ENCODE measurements at places on chromosomes 12 and 14. TPM values are rescaled to one million over a fixed set of nuclear protein-coding genes. Genes with fewer than 3 reads are reported as not detected.

DNA sequence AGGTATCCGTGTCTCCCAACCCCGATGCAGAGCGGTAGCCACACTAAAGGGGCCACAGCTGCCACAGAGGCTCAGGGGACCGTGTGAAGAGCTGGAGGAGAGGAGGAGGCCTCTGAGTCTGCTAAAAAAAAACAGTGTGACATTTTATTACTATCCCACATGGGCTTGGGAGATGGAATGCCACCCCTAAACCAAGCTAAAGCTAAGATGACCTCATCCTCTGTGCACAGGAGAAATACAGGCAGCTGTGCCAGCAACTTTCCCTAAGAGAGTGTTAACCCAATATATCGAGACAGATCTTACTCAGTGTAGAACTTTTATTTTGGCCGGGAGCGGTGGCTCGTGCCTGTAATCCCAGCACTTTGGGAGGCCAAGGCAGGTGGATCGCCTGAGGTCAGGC lies 18.0 kb downstream of the BCL2L14 start:
- H3K27ac ChIP-seq: no peak overlapping the region
- H3K4me3 ChIP-seq: no peak overlapping the region
- no peaks in the 10 kb centered on the region for H3K27me3 ChIP-seq
- no peaks in the 10 kb centered on the region for H3K36me3 ChIP-seq
- no peaks in the 10 kb centered on the region for H3K4me1 ChIP-seq
- no peak for DNase-seq

Gene LTBP2
- 0.42 TPM for total RNA-seq

GRCh38 chr14:27553790-27554189 lies 956.0 kb upstream of the NOVA1 start:
- no peak overlapping the region for H3K4me3 ChIP-seq
- no peaks in the 10 kb centered on the region for H3K4me1 ChIP-seq
- no peak for DNase-seq
- H3K27ac ChIP-seq: no peak overlapping the region
- H3K27me3 ChIP-seq: no peaks in the 10 kb centered on the region
- no peaks in the 10 kb centered on the region for H3K36me3 ChIP-seq

DNA sequence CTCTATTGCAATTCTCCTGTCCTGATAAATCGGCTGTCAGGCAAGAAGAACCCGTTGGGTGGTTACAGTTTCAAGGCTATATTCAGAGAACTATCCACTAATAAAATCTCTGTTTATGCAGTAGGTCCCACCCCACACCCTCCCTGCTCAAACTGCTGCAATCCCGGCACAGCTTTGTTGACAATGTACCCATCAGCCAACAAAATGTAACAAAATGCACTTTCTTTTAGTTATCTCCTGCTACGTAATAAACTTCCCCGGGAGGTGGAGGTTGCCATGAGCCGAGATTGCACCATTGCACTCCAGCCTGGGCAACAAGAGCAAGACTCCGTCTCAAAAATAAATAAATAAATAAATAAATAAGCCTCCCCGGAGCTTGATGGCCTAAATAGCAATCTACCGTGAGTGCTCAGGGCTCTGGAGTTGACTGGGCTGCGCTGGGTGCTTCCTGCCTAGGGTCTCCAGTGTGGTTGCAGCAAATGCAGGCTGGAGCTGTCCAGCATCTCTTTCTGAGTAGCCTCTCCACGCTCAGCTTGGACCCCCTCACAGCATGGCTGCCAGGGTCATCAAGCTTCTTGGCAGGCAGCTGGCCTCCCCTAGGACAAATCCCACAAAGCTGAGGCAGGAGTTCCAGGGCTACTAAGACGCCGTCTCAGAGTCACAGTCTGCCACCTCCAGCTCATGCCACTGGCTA lies 43.2 kb upstream of the FBRSL1 start:
- peaks cover 39% of the 10 kb centered on the region for H3K4me1 ChIP-seq
- H3K27me3 ChIP-seq: no peaks in the 10 kb centered on the region
- no peaks in the 10 kb centered on the region for H3K36me3 ChIP-seq
- H3K27ac ChIP-seq: peak overlapping the region; percentile 64
- no peak overlapping the region for H3K4me3 ChIP-seq

GRCh38 chr12:91722072-91722471 lies 423.6 kb downstream of the BTG1 start:
- no peaks in the 10 kb centered on the region for H3K4me1 ChIP-seq
- H3K36me3 ChIP-seq: no peaks in the 10 kb centered on the region
- DNase-seq: no peak
- no peak overlapping the region for H3K27ac ChIP-seq

DNA sequence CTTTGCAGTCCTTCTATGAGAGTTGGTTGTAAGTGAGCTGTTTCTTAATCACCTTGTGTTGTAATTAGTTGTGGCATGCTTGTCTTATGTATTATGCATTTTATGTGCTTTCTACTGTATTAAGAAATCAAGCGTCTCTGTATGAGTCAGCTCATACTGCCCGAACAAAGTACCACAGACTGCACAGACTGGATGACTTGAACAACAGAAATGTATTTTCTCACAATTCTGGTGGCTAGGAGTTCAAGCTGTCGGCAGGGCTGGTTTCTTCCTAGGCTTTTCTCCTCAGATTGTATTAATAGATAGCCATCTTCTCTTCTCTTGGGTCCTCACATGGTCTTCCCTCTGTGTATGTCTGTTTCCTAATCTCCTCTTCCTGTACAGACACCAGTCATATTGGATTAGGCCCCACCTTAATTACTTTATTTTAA lies 77.7 kb downstream of the FLRT2 start:
- no peaks in the 10 kb centered on the region for H3K36me3 ChIP-seq
- no peak overlapping the region for H3K27ac ChIP-seq
- no peaks in the 10 kb centered on the region for H3K27me3 ChIP-seq
- H3K4me3 ChIP-seq: no peak overlapping the region
- no peaks in the 10 kb centered on the region for H3K4me1 ChIP-seq
